Activated CD4-positive, alpha-beta memory T cell treated with anti-CD3 and anti-CD28 coated beads for 36 hours (primary cell): ENCODE measurements at places on chromosomes 2 and 18. TPM values are rescaled to one million over a fixed set of nuclear protein-coding genes. Genes with fewer than 3 reads are reported as not detected.

DNA sequence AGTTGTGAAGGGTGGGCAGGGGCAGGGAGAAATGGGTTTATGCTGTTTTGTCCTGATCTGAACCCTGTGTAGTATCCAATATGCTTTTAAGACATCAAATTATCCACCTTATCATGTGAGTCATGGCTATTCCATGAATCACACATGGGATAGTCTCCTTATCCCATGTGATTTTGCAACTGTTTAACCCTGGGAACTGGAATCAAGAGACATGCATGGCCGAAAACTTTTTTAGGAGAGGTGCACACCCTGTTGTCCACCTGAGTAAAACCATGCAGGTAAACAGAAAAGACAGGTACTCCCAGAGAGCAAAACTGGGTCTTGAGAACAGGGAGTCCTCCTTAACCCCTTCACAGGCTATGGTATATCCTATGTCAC, 490.6 kb upstream of the HS6ST1 start:
- no peak for DNase-seq
- H3K27me3 ChIP-seq, result no peaks in the 10 kb centered on the region
- H3K4me3 ChIP-seq, result no peak overlapping the region
- no peaks in the 10 kb centered on the region for H3K36me3 ChIP-seq
- no peak overlapping the region for H3K27ac ChIP-seq

GRCh38 chr2:219630770-219631405, 3.5 kb downstream of the SLC4A3 start:
- H3K36me3 ChIP-seq, result no peaks in the 10 kb centered on the region
- H3K4me1 ChIP-seq, result peaks cover 4% of the 10 kb centered on the region
- H3K27me3 ChIP-seq, result peaks cover 15% of the 10 kb centered on the region
- no peak overlapping the region for H3K4me3 ChIP-seq
- H3K27ac ChIP-seq, result no peak overlapping the region

GRCh38 chr18:59466980-59467379, 107.9 kb upstream of the LMAN1 start:
- H3K36me3 ChIP-seq, result no peaks in the 10 kb centered on the region
- no peak overlapping the region for H3K4me3 ChIP-seq
- DNase-seq, result no peak
- no peaks in the 10 kb centered on the region for H3K4me1 ChIP-seq
- peaks cover 4% of the 10 kb centered on the region for H3K27me3 ChIP-seq

DNA sequence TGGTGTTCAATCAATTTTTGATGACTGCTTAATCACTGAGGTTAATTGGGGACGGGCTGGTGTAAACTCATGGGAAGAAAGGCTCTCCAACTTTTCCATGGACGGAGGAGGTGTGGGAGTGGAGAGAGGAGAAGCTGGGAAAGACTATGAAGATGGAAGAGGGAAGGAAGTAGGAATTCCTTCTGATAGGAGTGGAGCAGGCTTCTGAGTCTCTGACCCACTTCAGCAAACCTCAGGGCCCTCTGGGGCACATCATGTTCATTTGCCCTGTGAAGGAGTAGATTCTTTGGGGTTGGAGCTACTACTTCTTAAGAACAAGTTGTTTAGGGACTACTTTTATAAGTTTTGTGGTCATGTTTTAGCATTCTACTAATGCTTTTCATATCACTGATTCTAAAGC, 87.0 kb upstream of the MAP4K3 start:
- no peak overlapping the region for H3K4me3 ChIP-seq
- H3K27ac ChIP-seq, result no peak overlapping the region
- peaks cover 5% of the 10 kb centered on the region for H3K36me3 ChIP-seq
- no peaks in the 10 kb centered on the region for H3K4me1 ChIP-seq
- no peak for DNase-seq

CD226 gene
- total RNA-seq, result 63.9 TPM

PAPOLG gene
- 15.7 TPM for total RNA-seq

LDLRAD4 gene
- total RNA-seq, result 30.1 TPM

GRCh38 chr2:148675708-148676107, 31.2 kb downstream of the EPC2 start:
- no peak for DNase-seq
- H3K27ac ChIP-seq, result no peak overlapping the region
- peaks cover 5% of the 10 kb centered on the region for H3K36me3 ChIP-seq
- no peak overlapping the region for H3K4me3 ChIP-seq
- H3K4me1 ChIP-seq, result peaks cover 59% of the 10 kb centered on the region

PHOSPHO2 gene
- 2.6 TPM for total RNA-seq

NEU2 gene
- total RNA-seq, result not detected

TACR1 gene
- total RNA-seq, result not detected

DNA sequence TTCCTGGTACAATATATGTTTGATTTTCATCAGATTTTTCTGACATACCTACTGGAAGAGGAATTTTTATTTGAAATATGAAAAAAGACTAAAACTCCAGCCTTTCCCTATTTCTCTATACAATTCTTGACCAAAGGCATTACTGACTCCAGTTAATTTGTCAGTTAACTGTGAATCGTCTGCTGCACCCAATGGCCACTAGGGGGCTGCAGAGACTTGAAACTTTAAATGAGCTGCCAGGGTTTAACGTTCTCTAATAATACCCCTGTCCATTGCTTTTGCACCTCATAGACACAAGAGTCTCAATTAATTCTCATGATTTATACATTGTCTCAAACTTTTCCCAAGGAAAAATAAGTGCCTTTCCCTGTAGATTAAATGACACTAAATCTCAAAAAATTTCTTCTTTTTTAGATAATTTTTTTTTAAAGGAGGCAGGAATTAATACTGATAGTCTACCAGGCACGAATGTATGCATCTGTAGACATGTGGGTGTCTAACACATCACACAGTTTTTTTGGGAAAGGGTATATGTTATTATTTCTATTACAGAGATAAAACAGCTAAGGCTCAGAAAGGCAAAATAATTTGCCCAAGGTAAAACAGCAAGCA, 1.8 kb upstream of the ALK start:
- no peak overlapping the region for H3K27ac ChIP-seq
- peaks cover 50% of the 10 kb centered on the region for H3K27me3 ChIP-seq
- DNase-seq, result peak; percentile 66
- no peaks in the 10 kb centered on the region for H3K36me3 ChIP-seq
- H3K4me1 ChIP-seq, result peaks cover 9% of the 10 kb centered on the region

DNA sequence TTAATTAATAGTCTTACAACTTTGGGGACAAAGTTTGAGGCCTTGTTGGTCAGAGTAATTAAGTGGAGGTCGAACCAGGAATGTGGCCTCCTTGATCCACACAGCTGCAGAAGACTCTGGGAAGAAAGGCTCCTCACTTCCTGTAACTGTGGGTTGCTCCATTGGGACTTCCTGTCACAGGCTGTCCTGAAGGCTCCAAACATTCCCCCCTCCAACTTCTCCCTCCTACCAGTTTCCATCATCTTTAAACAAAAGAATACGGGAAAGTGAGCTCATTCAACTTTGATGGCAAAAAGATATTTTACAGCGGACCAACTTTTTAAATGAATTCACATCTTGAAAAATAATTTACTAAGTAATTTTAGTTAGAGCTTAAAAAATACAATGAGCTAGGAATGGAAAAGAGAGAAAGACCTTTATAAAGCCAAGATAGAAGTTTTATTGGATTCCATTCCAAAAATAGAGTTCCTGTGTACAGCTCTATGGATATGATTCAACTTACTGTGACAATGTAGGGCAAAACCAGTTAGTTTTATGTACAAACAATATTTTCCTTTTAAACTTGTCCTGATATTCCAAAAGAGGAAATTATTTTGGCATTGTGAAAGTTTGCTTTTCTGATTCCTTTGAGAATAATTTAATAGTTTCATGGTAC, 212.0 kb upstream of the NABP1 start:
- H3K4me3 ChIP-seq, result no peak overlapping the region
- no peak overlapping the region for H3K27ac ChIP-seq
- no peaks in the 10 kb centered on the region for H3K36me3 ChIP-seq
- H3K27me3 ChIP-seq, result peaks cover 4% of the 10 kb centered on the region
- no peak for DNase-seq

CYBRD1 gene
- 0.86 TPM for total RNA-seq

- no peak overlapping the region for H3K4me3 ChIP-seq
- no peaks in the 10 kb centered on the region for H3K4me1 ChIP-seq
- no peaks in the 10 kb centered on the region for H3K36me3 ChIP-seq
- no peak for DNase-seq
Measured at GRCh38 chr2:193907561-193907960, 1712.8 kb upstream of the TMEFF2 start.

GRCh38 chr2:231886071-231886681, 40.0 kb downstream of the NPPC start:
- H3K27me3 ChIP-seq, result peaks cover 40% of the 10 kb centered on the region
- no peak for DNase-seq
- H3K4me1 ChIP-seq, result no peaks in the 10 kb centered on the region
- no peak overlapping the region for H3K4me3 ChIP-seq
- no peaks in the 10 kb centered on the region for H3K36me3 ChIP-seq

PARD3B gene
- 0.07 TPM for total RNA-seq

- no peak overlapping the region for H3K27ac ChIP-seq
- H3K27me3 ChIP-seq, result peaks cover 10% of the 10 kb centered on the region
- no peaks in the 10 kb centered on the region for H3K36me3 ChIP-seq
- no peak for DNase-seq
Measured at GRCh38 chr2:98394595-98395153, 48.4 kb downstream of the CNGA3 start.

EGR4 gene
- total RNA-seq, result 0.34 TPM

GRCh38 chr2:105746177-105747080, 1.7 kb downstream of the NCK2 start:
- H3K27ac ChIP-seq, result peak overlapping the region; percentile 99
- H3K4me3 ChIP-seq, result peak overlapping the region; percentile 97
- H3K36me3 ChIP-seq, result peaks cover 55% of the 10 kb centered on the region
- H3K27me3 ChIP-seq, result no peaks in the 10 kb centered on the region

DNA sequence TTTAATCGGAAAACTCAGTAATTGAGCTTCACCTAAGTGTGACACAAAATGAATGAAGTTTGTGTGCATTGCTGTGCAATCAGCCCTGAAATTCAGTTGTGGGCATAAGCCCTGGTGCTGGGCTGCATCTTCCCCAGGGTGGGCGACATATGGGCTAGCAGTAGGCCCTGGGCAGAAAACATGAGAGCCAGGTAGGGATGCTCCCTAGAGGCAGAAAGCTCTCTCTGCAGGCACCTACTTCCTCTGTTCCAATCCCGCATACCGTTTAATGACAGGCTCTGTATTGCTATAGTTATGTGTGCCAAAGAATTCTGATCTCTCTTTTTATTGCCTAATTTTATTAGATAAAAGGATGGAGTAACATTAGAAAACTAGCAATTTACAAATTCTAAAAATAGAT, 456.7 kb downstream of the NRXN1 start:
- no peak for DNase-seq
- H3K27ac ChIP-seq, result no peak overlapping the region
- H3K27me3 ChIP-seq, result no peaks in the 10 kb centered on the region
- no peaks in the 10 kb centered on the region for H3K4me1 ChIP-seq

DNA sequence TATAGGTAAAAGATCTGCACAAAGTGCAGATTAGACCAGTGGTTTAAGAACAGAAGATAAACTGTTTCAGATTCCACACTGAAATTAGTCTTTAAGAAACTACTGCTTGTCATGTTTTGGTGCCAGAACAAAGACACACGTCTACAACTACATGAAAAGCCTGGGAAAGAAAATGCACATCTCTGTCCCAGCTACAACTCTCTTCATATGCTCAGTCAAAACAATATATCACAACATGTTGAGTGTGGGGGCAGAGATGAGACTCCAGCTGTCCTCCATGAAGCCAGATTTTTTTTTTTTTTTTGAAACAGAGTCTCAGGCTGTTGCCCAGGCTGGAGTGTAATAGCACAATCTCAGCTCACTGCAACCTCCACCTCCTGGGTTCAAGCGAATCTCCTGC, 52.6 kb upstream of the BIN1 start:
- no peak overlapping the region for H3K27ac ChIP-seq
- H3K27me3 ChIP-seq, result no peaks in the 10 kb centered on the region
- H3K4me1 ChIP-seq, result no peaks in the 10 kb centered on the region
- no peak overlapping the region for H3K4me3 ChIP-seq
- H3K36me3 ChIP-seq, result no peaks in the 10 kb centered on the region

- no peaks in the 10 kb centered on the region for H3K36me3 ChIP-seq
- no peak for DNase-seq
Measured at GRCh38 chr2:148526509-148527346, 117.8 kb upstream of the EPC2 start.

- H3K36me3 ChIP-seq, result peaks cover 43% of the 10 kb centered on the region
- no peaks in the 10 kb centered on the region for H3K4me1 ChIP-seq
- H3K27ac ChIP-seq, result no peak overlapping the region
- no peak for DNase-seq
- H3K4me3 ChIP-seq, result no peak overlapping the region
- no peaks in the 10 kb centered on the region for H3K27me3 ChIP-seq
Measured at GRCh38 chr18:70132999-70133398, 72.5 kb downstream of the RTTN start.

DNA sequence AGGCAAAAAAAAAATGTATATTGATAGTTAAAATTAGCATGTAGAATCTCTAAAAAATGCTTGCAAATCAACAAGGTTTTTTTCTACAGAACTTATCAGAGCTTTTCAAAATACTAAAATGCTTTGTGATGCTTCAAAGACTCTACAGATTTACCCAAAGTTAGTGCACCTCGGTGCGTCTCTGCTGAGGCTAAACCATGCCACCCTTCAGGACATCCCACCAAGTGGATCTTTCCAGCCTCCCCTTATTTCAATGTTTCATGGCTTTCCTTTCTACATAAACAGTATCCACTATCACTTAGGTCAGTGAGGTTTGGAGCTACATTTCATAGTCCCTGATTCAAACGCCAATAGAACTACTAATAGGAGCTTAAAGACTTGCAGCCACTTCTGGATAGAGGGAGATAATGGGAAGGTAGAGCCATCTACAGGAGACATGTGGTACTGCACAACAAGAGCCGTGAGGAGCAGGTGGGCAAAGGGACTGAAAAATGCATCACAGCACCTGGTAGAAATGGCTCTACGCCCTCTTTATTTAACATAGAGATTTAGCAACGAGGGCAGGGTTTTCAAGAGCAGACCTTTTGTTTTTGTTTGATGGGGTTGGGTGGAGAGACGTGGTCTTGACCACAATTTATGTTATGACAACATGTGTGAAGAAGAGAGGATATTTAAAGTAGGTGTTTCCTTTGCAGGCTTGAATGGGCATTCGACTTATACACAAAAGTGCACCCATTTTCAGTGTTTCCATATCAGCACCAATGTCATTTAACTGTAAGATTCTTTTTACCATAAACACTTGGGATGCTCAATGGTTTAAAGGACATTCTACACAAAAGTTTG, 56.1 kb upstream of the SLC35G4 start:
- DNase-seq, result peak; percentile 36
- H3K36me3 ChIP-seq, result no peaks in the 10 kb centered on the region
- H3K27me3 ChIP-seq, result peaks cover 4% of the 10 kb centered on the region

GRCh38 chr2:204732019-204732418, 186.7 kb downstream of the PARD3B start:
- no peaks in the 10 kb centered on the region for H3K27me3 ChIP-seq
- no peak overlapping the region for H3K27ac ChIP-seq
- no peak overlapping the region for H3K4me3 ChIP-seq
- H3K36me3 ChIP-seq, result no peaks in the 10 kb centered on the region
- no peak for DNase-seq
